CD4-positive, CD25-positive, alpha-beta regulatory T cell (primary cell): ENCODE measurements at places on chromosomes 1 and 21.

- DNase-seq = no peak
Measured at GRCh38 chr1:194062526-194062925, 876.1 kb upstream of the B3GALT2 start.

DNA sequence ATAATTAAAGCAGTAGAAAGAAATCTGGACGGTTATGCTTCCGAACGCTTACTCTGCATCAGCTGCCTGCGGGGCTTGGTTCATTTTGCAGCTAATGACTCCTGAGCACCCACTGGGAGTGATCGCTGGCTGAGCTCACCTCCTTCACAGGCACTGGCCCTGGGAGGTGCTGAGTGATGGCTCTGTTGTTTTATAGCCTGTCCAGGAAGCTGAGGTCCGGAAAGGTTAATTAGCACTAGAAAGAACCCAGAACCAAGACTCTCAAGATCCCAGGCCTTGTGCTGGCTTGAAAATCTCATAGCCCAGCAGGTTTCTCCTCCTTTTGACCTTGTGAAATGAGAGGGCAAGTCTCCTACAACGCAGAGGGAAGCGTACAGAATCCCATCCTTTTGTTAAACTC, 226.2 kb downstream of the AJAP1 start:
- no peak for DNase-seq

GRCh38 chr1:205497351-205497750, 7.1 kb upstream of the CDK18 start:
- DNase-seq = no peak

DNA sequence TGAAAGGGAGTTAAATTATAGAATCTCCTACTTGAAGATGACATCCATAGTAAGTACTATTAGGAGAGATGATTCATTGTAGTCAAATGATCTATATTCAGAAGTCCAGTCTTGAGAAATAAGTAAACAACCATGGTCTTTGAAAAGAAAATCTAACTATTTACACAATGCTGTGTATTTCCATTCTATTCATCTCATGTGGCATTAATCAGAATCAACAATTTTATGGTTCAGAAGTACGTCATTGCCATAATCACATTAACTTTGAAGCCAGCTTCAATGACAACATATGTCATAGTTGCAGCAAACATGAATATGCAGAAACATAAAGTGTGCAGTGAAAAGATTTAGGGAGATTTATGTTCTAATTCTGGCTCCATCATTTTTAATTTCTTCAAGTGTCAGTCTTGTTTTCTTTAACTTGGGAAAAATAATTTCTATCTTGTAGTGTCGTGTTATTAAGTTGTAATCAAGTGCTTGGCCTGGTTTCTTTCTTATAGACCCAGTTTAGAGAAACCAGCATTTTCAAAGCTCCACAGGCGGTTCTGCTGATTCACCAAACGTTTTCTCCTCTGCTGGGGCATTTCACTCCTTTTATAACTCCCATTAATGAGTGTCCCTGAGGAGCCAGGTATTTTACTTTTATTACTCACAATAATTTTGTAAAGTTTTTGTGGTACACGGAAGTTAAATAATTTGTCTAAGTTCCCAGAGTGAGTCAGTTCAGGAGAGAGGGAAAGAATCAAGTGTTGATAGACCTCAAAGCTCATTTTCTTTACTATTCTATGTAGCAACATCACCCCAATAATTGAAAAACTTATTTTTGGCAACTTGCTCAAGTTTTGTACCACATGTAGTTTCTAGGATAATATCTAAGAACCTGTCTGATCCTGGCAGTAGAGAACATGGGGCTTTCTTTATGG, 35.9 kb upstream of the PTGS2 start:
- DNase-seq = no peak

DNA sequence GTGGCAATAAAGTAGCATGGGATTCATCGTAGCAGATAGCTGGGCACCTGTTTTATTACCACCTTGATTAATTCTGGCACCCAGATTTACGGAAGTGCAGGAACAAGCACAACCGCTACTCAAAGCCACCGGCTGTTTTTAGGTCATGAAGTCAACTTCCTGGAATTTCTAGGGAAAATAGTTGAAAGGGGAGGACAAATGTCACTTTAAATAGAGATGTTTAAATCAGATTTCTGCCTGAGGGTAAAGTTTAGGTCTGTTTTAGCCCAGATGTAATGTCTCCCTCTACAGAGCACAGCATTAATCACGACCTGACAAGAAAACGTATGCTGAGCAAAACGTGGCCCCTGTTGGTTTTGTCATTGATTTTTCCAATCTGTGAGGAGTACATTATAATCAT, 8.0 kb downstream of the ADGRL2 start:
- DNase-seq = no peak

DNA sequence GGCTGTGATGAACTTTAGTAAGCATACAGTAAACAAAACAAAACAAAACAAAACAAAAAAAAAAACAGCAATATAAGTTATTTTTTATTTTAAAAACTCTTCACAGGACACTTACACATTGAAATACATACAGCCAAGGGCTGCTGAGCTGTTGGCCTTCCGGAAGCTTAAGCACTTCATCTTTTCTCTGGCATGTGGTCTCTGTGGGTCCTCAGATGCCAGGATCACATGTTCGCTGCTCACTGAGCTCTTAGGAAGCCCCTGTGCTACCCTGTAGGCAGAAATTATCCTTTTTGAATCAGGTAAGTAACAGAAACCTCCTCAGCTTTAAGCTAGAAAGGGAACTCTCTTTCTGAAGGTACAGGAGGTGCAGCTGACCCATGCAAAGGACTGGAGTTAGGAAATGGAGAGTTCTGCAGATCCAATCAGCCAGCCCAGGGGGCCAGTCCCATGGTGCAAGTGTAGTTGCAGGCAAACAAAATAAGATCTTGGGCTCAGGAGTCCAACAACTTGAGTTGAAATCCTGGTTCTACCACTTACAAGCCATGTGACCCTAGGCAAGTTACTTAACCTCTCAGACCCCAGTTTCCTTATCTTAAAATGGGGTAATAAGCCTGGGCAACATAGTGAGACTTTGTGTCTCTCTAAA, 22.4 kb upstream of the MED18 start:
- DNase-seq = no peak

DNA sequence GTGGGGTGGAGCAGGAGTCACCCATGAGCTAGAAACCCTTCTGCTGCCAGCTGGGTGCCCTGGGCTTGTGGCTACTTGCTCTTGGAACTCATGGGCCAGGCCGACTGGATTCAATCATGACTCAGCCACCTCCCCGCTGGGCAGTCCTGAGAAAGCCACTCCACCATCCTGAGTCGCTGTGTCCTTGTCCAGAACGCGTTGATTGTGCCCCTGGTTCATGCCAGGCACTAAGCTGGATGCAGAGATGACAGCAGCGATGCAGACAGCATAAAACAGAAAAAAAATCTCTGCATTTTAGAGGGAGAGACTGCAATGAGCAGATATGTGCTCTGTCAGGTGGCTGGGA, 10.6 kb downstream of the PADI1 start:
- DNase-seq = no peak

DNA sequence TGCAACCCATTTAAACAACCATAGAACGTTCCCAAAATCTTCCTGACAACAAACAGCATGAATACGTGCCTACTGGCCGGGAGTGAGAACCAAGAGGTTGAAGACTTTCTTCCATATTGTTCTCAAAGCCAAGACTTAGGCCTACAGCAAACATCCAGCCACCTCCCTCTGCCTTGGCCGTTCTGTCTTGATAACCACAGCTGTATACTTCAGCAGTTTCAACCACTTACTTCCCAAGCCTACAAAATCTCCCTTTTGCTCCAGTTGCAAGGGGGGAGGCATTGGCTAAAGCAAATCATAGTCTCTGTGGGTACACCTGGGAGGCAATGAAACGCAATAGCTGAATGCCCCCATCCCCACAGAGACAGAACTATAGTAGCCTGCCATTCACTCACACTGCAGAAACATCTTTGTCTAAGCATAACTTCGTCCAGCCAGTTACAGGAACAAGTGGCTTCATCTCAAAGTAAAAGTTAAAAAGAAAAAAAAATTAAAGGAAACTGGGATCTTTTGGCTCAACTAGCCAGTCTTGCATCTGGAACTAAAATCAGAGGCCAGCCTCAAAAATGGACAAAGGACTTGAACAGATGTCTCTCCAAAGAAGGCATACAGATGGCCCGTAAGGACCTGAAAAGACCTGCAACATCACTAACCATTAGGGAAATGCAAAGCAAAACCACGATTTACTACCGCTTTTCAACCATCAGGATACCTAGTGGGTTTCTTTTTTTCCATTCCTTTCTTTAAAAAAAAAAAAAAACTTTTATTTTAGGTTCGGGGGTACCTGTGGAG, 186.0 kb downstream of the PSMG1 start:
- DNase-seq = no peak

DNA sequence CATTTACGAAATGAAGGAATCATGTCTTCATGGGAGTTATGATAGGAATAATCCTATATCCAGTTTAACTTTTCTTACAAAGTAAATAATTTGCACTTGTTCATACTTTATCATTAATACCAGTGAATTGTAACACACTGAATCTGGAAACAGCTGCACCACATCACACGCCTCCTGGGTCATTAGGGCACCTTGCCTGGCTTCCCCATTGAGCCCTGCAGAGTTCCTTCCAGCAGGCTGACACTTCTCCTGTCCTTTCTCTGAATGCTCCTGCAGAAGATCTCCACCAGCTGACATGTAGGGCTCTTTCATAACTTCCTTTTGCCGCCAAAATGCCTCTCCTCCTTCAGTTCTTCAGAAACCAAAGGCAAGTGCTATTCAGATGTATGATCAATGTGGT, 201.1 kb downstream of the DAB1 start:
- DNase-seq = no peak

DNA sequence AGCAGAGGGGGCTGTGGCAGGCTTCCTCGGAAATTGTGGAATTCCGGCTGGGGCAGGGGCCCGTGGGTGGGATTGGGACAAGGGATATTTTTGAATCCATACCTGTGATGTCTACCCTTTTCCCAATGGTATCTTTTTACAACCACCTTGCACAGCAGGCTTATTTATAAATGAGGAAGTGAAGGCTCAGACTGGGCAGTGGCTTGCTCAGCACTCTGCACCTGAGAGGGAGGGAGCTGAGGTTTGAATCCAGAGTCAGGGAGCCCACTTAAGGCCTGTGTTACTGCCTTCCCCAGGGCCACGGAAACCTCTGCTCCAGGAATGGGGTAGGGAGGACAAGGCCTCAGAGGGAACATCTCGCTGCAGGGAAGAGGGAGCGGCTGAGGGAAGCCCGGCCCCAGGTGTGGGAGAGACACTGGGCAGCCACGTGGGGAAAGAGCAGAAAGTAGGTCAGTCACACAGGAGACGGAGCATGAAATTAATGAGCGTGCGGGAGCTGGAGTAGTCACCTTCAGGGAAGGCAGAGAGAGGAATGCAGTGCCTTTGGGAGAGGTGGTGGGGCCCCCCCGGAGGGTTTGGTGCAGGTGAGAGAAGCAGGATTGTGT, 35.4 kb upstream of the SCMH1 start:
- no peak for DNase-seq

GRCh38 chr1:19036041-19036812, 79.8 kb upstream of the IFFO2 start:
- DNase-seq = no peak

GRCh38 chr1:37034121-37035013, at the start of gene GRIK3:
Gene GRIK3 (minus strand): TSS chr1:37034515. CDS start chr1:37034108, 407 bp downstream.
- DNase-seq = no peak

GRCh38 chr21:44958471-44959191, 18.8 kb downstream of the SLX9 start:
- no peak for DNase-seq

GRCh38 chr1:32755098-32755809, 52.7 kb upstream of the SYNC start:
- DNase-seq = no peak

GRCh38 chr1:6048179-6048867, 2.6 kb downstream of the KCNAB2 start:
- no peak for DNase-seq

DNA sequence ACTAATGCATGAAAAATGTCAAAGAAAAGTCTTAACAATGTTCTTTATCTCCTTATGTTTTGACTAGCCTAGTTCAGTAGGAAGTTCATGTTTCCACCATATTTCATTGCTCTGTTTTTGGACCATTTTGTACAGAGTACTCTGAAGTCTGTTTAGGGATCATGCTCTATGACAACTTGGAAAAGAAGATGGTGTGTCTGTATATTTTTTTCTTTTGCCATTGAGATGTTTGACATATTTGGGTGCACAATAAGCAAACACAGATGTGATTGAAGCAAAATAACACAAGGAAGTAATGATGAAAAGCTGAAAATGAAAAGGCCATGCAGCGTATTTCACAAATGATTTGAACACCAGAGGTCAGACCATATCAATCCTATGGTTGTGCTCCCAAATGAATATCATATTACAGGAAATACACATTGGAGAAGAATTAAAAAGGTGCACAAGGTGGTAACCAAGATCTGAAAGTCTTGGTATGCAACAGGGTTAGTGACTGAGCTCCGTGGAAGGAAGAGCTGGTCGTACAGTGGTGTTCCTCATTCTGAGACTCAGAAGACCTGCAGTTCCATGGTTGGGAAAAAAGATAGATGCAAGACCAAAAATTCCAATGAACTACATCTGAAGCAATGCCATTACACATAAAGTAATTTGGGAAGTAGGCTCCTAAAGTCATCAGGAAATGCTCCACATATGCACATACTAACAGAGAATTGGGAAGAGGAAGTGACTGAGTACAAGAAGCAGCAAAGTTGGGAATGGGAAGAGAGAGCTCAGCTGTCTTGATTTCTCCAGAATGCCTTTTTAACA, 463.5 kb downstream of the LMO4 start:
- no peak for DNase-seq

DNA sequence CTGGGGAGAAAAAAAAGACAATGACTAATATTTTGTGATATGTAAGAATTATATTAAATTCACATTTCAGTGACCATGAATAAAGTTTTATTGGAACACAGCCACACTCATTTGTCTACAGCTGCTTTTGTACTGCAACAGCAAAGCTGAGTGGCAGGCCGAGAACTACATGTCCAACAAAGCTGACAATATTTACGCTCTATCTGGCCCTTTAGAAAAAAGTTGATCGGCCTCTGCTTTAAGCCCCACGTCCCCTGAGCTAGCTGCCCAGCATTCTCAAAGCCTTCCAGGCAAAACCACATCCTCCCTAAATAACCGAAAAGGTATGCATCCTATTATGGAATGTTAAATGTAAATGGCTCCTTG, 8.6 kb downstream of the SLC2A1 start:
- no peak for DNase-seq
